Skeletal muscle cell (primary cell): ENCODE measurements at places on chromosomes 3 and 15.

DNA sequence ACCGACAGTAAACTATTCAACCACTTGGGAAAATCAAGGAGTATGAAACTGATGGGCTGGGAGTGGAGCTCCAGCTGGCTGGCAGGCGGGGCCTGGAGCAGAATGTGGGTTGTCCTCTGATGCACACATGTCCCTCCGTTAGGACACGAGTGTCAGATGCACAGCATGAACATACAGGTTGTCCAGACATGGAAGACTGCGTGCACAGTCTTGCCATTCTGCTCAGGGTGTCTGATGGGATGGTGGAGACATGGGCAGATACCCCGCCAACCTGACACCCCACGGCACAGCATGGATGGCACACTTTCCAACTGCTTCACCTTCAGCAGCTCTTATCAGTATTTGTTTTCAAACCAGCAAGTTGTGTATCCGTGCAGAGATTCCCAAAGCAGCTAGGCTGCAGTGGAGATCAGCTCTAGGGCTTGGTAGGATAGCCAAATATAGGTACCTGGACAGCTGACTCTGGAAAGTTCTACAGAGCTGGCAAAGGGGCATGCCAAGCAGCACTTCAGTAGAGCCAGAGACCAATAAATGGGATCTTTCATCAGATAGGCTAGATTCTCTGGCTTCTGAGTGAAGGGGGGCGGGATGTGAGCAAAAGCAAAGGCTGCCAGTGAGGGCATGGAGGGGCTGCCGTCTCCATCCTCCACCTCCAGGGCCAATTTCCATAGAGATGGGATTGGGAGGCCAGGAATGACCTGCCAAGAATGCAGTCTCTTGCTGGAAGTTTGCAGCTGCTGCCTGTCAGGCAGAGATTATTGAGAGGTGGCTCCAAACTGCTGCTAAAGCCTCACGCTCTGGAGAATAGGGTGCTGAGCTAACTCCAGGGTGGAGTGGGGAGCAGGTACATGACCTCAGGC lies 47.2 kb upstream of the KY start:
- no peak for DNase-seq

GRCh38 chr3:25723802-25724201 lies 59.1 kb upstream of the TOP2B start:
- no peak for DNase-seq

- DNase-seq = no peak
Observed at GRCh38 chr3:108833611-108834010, 11.0 kb downstream of the TRAT1 start.

DNA sequence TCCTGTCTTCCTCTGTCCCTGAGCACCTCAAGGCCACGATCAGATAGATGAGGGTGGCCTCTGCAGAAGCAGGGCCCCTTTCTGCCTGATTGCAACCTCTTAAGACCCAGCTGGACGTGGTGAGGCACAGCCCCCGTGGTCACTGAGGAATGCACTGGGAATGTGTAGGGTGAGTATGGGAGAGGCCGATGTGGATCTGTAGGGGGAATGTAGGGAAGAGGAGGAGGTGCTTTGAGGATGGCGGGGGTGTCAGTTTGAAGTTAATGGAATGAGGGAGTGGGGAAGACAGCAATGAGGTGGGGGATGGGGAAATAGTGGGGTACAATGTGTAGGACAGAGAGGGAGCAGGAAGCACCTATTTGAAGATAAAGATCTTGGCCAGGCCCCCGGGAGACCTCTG lies 785 bp upstream of the IQCF5 start:
- DNase-seq = no peak

DNA sequence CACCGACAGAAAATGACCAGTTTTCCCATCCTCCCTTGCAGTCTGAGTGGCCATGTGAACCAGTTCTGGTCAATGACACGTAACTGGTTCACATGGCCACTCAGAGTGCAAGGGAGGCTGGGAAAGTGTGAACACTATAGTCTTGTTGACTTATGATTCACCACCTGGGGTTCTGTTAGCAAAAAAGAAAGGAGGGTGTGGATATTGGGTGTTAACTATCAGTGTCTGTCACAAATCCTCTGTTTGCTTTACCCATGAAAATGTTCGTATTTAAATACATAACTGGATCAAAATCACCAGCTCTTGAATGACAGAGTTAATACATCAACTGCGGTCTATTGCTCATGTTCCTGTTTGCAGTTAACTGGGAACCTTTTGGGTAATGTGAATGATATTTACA lies 92.3 kb downstream of the ADAMTSL3 start:
- DNase-seq = no peak

DNA sequence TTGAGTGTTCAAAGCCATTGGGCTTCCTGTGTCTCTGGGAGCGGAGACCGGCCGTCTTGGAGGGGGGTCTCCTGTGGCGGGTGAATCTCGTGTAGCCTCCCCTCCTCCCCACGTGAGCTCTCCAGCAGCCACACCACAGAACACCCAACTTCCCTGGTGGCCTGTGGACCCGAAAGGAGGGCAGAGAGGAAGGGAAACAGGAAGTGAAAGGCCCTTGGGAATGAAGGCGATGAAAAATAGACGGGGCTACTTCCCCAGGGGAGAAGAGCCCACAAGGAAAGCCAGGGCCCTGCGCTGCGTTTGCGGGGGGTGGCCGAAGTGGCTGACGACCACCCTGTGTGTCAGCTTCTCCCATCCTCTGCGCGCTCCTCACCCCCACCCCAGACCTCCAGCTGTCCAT lies 5.4 kb downstream of the ANKRD63 start:
- no peak for DNase-seq

GRCh38 chr15:73927003-73927475 lies 777 bp downstream of the LOXL1 start:
- DNase-seq = no peak
